ENCODE measurements at places on chromosomes 13 and 19.

- no peak for DNase-seq
Measured at GRCh38 chr13:20580257-20580656, 13.3 kb downstream of the IFT88 start.

DNA sequence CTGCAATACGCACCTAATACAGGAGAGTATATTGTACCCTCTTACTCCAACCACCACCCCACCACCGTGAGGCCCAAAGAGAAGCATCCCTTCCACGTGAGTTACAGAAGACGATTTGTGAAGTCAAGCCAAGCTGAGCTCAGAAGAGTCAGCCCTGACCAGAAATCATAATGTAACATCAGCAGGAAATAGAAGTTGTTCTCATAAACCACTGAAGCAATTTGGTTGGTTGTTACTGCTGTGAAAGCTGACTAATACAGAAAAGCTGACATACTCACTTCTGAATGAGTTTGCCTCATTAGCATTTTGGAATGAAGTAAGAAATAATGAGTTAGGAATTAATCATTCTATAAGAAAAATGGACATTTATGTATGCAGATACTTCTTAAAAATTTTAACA lies 749.4 kb upstream of the SLC10A2 start:
- peak; percentile 56 for DNase-seq

GRCh38 chr13:35198613-35199200 lies 256.6 kb downstream of the NBEA start:
- no peak for DNase-seq

- no peak for DNase-seq
Measured at GRCh38 chr13:35478271-35479037, 2.0 kb upstream of the MAB21L1 start.

- peak; percentile 28 for DNase-seq
Measured at GRCh38 chr13:94557684-94558235, 38.2 kb downstream of the TGDS start.

GRCh38 chr13:85557691-85558467 lies 241.3 kb downstream of the SLITRK6 start:
- no peak for DNase-seq

All from fibroblast of skin of right biceps (primary cell).